ENCODE measurements at places on chromosomes 3 and 15.

DNA sequence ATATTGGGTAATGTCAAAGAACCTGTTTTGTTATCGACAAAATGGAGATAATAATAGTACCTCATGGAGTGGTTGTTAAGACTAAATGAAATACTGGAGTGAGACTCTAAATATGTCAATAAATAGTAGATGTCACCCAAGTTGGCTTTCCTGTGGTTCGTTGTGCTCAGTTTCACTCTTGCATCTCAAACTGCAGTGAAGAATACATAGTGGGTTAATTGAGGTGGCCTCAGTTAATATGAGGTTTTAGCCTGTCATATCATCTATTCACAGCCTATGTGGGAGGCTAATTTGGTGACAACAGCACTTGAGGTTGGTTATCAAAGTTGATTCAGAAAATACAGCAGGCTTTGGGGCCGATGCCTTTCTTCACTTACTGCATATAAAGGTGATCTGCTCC, 485.5 kb upstream of the SUCLG2 start:
- no peak for DNase-seq

- peak; percentile 34 for DNase-seq
Observed at GRCh38 chr15:77541421-77542181, 91.1 kb downstream of the LINGO1 start.

GRCh38 chr15:45182996-45183395, 4.8 kb downstream of the SHF start:
- no peak for DNase-seq

- DNase-seq: no peak
Observed at GRCh38 chr3:137770835-137771399, 6.8 kb downstream of the SOX14 start.

DNA sequence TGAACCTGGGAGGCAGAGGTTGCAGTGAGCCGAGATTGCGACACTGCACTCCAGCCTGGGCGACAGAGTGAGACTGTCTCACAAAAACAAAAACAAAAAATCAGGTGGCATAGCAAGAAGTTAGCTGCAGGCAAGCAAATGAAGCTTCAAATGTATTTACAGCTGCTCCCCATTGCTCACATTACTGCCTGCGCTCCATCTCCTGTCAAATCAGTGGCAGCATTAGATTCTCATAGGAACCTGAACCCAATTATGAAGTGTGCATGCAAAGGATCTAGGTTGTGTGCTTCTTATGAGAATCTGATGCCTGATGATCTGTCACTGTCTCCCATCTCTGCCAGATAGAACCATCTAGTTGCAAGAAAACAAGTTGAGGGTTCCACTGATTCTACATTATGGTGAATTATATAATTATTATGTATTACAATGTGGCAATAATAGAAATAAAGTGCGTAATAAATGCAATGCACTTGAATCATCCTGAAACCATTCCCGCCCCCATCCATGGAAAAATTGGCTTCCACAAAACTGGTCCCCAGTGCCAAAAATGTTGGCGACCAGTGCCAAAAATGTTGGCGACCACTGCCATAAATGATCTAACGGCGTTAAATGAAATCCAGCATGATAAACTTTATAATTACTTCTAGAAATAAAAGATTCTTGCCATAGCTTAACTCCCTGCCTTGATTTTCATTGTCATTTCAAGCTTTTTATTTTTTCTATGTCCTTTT, 616.7 kb upstream of the NAALADL2 start:
- no peak for DNase-seq

DNA sequence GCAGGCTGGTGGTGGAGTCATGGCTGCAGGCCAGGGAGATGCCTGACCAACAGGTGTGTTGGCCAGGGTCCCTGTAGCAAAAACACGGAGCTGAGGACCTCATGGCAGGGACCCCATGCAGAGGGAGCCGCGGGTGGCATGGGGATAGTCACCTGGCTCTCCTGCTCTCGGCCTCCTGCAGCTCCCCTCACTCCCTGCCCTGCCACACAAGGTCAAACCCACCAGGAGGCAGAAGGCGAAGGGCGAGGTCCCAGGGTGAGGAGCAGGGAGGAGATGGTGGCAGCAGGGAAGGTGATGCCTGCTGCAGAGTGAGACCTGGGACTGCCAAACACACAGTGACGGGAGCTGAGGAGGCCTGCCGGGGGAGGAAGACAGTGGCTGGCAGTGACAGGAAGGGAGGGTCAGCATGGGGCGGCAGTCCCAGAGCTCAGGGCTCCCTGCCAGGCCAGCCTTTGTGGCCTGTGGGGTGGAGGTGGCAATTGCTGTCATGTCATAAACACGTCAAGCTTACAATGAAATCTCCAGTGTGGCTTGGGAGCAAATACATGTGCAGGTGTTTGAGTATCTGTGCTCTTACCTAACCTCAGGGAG, 144.3 kb downstream of the TJP1 start:
- DNase-seq: no peak

DNA sequence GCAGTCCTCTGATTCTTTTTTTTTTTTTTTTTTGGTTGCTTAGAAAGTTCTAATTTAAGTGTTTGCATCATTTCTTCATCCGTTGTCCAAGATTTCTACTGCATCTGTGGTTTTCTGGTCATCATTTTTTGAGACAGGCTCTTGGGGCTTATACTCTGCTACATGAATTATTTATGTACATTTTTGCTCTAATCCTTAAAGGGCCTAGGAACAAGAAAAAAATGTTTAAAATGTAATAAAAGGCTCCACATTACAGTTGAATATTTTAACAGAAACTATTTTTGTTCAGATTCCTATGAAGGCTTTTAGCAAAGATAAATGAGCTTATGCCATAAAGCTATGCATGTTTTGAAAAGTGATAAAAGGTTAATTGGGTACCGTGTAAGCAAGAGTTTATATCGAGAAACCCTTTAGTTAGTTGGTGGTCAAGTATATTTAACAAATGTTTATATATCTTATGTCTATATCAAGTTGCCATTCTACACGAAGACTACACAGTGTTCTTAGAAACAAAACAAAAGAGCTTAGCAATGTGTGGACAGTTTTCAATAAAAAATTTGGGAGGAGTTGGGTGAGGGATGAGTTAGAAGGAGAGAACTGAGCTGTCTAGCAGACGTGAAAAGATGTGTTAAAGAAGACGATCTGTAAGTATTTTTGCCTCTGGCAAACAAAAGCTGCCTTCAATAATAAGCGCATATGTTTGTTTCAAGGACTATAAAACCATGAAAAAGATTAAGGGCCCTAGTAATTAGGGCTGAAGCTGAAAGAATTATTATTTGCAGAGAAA, 563.6 kb upstream of the NAALADL2 start:
- DNase-seq: no peak

DNA sequence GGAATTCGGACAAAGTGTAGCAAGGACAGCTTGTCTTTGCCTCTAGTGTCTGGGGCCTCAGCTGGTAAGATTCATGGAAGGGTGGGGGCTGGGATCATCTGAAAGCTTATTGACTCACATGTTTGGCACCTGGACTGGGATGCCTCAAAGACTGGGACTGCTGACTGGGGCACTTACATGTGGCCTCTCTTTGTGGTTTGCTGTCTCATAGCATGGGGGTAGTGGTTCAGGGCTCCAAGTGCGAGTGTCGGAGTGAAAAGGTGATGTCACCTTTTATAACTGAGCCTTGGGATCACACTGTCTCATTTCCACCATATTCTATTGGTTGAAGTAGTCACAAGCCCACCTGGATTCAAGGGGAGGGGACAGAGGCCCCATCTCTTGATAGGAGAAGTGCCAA, 6.8 kb downstream of the MFSD1 start:
- no peak for DNase-seq

GRCh38 chr15:39645138-39645975, 64.5 kb downstream of the THBS1 start:
- DNase-seq: no peak

GRCh38 chr3:13037458-13038117, 35.6 kb downstream of the IQSEC1 start:
- DNase-seq: no peak

DNA sequence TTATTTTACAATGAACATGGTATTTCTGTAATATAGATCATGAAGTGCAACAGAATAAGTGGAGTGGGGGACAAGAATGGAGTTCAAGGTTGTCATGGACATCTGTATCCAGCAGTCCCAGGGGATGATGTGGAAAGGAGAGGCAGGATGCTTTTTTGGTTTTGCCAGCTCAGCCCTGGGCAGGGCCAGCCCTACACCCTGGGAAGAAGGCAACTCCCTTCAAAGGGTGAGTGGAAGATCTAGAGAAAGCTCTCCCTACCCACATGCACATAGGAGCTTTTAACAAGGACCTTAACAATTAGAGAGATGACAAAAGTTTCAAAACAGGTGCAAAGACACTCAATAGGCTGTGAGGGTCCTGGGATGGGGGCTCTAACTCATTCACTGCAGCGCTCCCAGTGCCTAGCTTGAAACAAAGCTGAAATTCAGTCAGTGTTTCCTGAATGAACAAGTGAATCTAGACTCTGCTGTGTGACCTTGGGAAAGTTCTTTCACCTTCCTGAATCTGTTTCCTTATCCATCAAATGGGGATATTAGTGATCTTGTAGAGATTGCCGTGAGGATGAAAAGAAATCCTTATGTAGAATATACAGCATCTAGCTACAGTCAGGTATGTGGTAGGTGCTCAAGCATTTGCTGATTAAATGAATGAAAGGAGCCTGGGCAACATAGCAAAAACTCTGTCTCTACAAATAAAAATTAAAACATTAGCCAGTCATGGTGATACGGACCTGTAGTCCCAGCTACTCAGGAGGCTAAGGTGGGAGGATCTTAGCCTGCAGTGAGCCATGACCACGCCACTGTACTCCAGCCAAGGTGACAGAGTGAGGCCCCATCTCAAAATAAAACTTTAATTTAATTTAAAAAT, 14.3 kb downstream of the BHLHE40 start:
- no peak for DNase-seq

GRCh38 chr3:83662381-83662960, 1296.3 kb upstream of the CADM2 start:
- no peak for DNase-seq

GRCh38 chr3:59788133-59788532, 738.3 kb upstream of the CFAP20DC start:
- no peak for DNase-seq

DNA sequence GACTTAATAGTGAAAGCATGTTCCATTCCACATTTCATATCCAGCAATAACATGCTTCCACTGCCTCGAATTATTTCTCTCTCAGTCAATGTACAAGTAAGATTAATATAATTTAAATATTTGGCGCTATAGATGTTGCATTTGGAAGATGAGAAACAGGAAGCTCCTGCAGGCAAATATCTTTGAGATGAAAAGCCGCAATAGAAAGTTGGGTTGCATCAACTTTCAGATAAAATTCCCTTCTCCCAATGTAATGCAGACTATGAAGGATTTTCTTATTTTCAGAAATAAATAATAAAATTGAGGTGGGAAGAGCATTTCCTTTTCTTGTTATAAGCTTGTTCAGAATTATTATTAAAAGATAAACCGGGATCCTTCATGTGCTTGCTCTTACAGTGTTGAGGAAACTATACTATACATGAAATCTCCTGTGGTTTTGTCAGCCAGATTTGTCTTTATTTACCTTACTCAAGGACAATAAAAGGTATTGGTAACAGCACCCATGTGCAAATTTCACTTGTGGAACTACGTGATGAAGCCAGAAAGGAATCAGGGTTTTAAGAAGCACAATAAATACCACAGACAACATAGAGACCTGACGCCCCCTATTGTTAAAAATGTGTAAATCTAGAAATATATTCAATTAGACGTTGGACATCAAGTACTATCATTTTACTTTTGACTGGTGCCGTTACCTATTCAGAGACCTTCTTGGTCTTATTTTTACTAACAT, 307.0 kb downstream of the ARPP21 start:
- DNase-seq: no peak

- DNase-seq: no peak
Observed at GRCh38 chr3:23830869-23831484, 25.2 kb downstream of the UBE2E1 start.

GRCh38 chr3:9507586-9508578, 45.7 kb downstream of the LHFPL4 start:
- DNase-seq: no peak

DNA sequence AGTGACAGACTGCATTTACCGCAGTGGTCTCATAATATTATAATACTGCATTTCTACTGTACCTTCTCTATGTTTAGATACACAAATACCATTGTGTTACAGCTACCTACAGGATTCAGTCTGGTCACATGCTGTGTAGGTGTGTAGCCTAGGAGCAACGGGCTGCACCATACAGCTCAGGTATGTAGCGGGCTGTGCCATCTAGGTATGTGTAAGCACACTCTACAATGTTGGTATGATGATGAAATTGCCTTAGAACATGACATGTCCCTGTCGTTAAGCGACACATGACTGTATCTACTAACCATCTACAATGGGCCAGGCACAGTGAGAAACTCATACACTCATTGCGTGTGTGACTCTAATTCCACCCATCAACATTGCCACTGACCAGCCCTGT, 85.5 kb upstream of the SEC13 start:
- DNase-seq: no peak

Measured in retinal pigment epithelial cell (primary cell).